ENCODE measurements at places on chromosomes 16 and 17. TPM values are rescaled to one million over a fixed set of nuclear protein-coding genes. Genes with fewer than 3 reads are reported as not detected.

The NPIPB8 gene
- not detected for polyA plus RNA-seq

DNA sequence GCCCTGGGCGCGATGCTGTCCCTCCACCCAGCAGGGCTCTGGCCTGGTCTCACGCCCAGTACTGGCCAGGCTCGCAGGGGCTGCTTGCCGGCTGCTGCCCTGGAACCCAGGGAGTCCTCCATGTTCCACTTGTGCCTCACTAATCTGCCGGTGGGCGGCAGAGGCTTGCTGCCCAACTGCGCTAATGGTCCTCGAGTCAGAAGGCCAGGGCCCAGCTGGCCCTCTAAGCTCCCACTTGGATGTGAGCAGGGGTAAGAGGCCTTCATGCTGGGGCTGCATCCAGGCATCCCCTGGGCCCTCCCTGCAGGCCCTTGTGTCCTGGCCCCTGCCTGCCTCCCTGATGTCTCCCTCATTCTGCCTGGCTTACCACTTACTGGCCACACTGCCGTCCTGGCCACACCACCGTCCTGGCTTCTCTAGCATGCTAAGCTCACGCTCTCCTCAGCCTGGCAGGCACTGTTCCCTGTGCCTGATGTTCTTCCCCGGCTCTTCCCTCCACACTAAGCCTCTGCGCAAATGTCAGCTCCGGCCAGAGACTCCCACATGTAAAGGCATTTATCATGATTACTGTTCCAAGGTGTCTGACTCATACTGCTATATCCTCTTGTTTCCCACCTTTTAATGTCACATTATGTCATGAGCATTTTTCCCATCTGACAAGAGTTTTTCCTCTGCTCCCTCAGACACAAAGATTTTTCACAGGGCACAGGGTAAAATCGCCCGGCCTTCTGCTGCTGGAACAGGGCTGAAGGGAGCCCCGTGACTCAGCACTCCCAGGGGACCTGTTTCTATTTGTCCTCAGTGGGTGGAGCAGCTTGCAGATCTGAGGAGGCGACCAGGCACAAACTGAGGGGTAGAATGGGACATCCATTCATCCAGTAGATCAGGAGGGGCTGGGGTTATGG, 15.9 kb downstream of the B9D1 start:
- no peak for DNase-seq

The NPIPA2 gene
- not detected for polyA plus RNA-seq

The ABCC11 gene
- 0.07 TPM for polyA plus RNA-seq

The KRT33A gene
- polyA plus RNA-seq = not detected

DNA sequence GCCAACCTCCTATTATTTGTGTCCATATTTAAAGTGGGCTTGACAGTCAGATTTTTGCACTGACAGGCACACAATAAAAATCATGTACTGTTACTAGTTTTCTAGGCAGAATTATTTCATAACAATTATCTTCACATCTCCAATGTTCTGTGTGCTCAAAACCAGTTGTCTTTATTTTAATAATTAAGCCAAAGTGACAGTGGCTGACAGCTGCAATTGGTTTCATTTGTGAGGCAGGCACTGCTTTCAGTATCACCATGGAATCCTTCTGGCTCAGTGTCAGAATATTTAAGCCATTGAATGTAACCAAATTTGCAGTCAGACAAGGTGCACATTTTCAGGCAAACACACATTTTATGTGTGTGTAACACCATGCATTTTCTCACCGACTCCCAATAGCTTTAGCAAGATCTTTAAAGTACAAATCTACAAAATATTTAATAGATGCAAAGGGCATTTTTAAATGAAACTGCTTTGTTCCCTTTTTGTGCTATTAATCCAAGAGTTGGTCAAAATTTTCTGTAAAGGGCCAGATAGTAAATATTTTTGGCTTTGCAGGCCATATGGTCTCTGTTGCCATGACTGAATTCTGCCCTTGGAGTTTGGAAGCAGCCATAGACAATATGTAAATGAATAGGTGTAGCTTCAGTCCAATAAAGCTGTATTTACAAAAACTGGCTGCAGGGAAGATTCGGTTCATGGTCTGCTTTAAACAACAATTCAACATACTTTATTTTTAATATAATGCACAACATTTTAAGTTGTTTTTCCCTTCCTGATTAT, 486.0 kb downstream of the KCNJ2 start:
- no peak for DNase-seq

GRCh38 chr16:1511662-1512569, 18.8 kb downstream of the TELO2 start:
- no peak for DNase-seq

GRCh38 chr17:58576679-58577367, 62.4 kb upstream of the MTMR4 start:
- DNase-seq = no peak

GRCh38 chr17:81367171-81367570, 28.1 kb upstream of the BAHCC1 start:
- no peak for DNase-seq

DNA sequence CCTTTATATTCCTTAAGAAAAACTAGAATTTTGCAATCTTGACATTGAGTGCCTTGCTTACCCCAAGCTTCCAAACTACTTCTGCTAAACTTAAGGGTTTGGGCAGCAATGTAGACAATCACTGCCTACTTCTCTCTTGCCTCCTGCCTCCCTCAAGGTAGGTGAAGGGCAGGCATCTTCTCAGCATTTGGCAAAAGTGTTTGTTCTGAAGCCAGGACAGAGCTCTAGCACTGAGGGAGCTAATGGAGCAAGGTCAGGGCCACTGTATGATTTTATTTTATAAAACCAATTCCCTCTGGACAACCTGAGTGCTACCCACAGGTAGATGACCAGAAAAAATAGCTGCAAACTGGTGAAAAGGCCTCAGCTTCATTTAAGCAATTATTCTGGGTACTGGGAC, 111.8 kb downstream of the IRX3 start:
- DNase-seq = no peak

Measured in immature natural killer cell (primary cell).